NAMALWA (cell line): ENCODE measurements at places on chromosomes 1 and 21.

DNA sequence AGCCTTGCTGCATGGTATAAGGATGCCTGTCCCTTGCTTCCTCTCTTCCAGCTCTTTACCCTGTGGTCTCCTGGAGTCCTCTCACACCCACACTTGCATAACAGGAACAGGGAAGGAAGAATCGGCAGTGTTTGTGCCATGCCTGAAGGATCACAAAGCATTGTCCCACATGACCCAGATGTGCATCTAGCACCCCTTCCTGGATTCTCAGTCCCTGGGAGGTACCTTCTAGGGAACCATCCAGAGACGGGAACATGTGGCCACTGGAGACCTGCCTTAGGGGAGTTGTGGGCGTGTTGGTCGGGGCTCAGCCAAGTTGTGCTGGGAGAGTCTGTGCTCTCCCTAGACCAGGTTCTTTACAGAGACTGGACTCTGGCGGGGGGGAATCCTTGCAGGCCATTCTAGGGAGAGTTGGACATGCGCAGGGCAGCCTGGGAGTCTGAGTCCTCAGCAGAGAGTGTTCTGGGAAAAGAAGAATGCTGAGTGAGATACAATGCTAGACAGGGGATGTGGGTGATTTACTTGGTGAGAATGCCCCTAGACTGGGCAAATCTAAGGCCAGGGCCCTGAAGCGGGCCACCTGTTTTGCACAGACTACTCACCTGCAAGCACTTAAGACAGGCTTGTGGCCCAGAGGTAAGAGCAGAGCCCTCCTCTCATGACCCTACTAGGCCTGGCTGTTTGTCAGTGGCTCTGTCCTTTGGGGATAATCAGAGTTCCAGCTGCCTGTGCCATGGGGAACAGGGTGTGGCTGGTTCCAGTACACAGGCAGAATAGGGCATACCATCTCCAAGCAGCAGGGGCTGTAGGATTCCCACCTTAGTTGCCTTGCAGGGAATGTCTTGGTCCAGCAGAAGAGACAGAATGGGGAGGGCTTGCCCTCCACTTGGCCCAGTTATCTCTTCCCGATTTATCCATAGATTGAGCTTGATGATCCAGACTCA, 89.8 kb downstream of the MAN1C1 start:
- no peak for DNase-seq

DNA sequence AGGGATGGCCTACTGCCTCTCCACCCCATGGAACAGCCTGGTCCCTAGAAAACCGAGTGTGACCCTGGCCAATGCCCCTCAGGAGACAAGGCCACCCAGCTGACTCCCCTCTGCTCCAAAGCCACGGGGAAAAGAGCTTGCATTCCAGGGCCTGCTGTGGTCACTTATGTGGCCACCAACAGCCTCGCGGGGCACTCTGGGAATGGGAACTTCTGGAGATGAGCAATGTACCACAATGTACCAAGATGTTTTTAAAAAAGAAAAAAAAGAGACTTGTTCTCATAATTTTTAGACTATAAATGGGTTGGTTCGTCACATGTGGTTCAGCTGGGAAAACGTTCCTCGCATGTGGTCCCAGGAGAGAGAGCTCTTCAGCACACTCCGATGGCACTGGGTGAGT, 62.8 kb downstream of the SLC66A1 start:
- DNase-seq = no peak

DNA sequence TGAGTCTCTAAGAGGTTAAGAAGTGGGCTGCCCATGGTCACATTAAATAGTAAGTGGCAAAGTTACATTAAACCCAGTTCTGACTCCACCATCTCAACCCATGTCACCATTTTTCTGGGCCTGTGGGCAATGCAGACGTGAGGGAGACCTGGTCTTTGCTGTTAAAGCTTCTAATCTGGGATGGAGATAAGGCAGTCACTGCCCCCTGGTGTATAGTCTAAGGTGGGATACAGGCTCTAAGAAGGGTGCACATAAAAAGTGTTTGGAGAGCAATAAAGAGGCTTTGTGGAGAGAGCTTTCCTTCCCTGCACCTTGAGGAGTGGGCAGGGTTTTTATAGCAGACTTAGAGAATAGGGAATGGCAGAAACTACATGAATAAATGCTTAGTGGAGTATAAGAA, 141.3 kb downstream of the ROR1 start:
- peak; percentile 72 for DNase-seq

DNA sequence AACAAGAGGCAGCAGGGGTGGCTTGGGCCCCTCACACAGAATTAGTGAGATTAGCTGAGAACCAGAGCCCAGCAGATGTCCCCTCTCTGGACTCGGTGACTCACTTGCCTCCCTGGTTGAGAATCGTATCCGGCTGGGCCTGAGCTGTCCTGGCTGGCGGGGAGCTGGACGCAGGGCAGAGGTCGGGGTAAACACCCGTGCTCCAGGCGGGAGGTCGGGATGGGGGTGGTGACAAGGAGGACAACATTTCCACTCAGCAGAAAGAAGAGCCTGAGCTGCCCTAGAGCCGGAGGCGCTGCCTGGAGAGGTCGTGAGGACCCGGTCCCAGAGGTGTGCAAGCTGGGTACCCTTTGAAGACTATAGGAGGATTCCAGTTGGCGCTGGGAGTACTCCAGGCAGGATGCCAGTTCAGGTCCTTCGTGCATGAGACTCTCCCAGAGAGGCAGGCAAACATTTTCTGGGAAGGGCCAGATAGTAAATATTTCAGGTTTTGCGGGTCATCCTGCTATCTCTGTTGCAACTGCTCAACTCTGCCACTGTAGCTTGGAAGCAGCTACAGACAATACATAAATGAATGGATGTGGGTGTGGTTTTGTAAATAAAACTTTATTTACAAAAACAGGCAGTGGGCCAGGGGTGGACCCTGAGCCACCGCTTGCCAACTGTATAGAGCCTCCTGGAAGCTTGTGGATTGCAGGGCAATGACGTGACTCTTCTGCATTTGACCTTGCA, 116.8 kb upstream of the WNT4 start:
- no peak for DNase-seq

DNA sequence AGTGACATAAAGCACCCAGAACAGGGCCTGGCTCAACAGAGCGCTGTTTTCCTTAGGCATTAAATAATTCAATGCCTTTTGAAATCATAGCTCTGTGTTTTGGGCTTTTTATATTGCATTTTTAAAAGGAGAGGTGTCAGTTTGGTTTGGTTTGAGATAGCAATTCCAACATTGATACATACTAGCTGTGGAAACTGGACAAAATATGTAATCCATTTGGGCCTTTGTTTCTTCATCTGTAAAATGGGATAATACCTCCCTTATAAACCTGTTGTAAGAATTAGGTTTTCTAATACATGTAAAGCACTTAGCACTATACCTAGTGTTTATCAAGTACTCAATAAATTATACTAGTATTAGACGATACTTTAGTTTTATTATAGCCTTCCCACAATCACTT, 8.7 kb upstream of the RAB4A start:
- no peak for DNase-seq

DNA sequence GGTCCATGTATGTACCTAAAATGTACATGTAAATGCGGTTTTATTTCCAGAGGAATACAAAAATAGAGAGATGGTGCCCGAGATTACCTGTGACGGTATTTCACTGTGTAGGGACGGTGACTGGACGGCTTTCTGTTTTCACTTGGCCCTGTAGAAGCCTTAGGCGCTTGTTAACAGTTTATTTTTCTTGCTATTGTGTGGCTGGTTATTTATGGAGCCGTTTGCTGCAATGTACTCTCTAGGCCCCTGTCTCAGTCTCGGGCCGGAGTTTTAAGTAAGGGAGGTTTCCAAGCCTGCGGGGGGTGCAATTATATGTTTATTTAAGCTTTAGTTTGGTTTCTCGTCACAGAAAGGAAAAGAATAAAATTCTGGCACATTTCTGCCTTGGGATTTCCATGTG, 413 bp downstream of the EFCAB7 start:
- no peak for DNase-seq

GRCh38 chr1:152398812-152399698, 15.0 kb downstream of the CRNN start:
- peak; percentile 46 for DNase-seq

DNA sequence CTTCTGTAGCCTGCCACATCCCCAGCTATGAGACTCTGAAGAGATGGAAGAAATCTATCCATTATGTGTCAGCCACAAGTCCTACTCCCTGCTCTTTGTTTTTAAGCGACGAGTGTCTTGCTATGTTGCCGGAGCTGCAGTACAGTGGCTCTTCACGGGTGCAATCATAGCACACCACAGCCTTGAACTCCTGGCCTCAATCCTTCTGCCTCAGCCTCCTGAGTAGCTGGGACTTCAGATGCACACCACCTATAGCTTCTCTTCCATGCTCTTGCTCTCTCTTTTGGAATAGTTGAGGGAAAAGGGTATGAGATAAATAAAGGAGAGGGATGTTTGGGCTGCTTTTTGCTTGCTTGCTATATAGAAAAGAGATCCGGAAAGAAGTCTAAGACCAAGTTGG, 1.6 kb downstream of the TUFT1 start:
- no peak for DNase-seq

DNA sequence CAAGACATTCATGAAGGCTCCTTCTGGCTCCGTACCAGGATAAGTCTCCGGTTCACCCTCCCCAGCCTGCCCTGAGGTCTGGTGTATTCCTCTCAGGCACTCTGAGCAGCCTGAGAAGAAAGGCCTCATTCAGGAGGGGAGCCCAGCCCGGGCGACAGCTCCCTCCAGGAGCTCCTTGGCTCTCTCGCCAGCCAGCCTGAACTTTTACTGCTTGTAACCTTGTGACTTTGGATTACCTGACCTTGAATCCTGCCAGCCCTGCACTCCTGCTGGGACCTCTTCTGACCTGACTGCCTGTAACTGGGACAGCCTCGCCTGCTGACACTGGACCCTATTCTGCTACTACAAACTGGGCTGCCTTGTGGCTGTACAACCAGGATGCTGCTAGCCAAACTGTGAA, 65.8 kb downstream of the CD34 start:
- DNase-seq = no peak
